ENCODE measurements at places on chromosomes 6 and 20.

GRCh38 chr6:126907996-126908395, 210.5 kb upstream of the RSPO3 start:
- H3K36me3 ChIP-seq = no peaks in the 10 kb centered on the region
- H3K27ac ChIP-seq = no peak overlapping the region
- no peaks in the 10 kb centered on the region for H3K4me1 ChIP-seq
- H3K27me3 ChIP-seq = no peaks in the 10 kb centered on the region

- no peak overlapping the region for H3K27ac ChIP-seq
- no peak overlapping the region for H3K4me3 ChIP-seq
- no peaks in the 10 kb centered on the region for H3K36me3 ChIP-seq
- no peak for DNase-seq
- no peaks in the 10 kb centered on the region for H3K27me3 ChIP-seq
- H3K4me1 ChIP-seq = peaks cover 8% of the 10 kb centered on the region
Measured at GRCh38 chr6:25083784-25084507, 148.2 kb upstream of the RIPOR2 start.

- H3K4me3 ChIP-seq = no peak overlapping the region
- H3K4me1 ChIP-seq = no peaks in the 10 kb centered on the region
- no peaks in the 10 kb centered on the region for H3K36me3 ChIP-seq
- no peaks in the 10 kb centered on the region for H3K27me3 ChIP-seq
- H3K27ac ChIP-seq = no peak overlapping the region
- no peak for DNase-seq
Measured at GRCh38 chr6:14974792-14975470, 270.9 kb upstream of the JARID2 start.

DNA sequence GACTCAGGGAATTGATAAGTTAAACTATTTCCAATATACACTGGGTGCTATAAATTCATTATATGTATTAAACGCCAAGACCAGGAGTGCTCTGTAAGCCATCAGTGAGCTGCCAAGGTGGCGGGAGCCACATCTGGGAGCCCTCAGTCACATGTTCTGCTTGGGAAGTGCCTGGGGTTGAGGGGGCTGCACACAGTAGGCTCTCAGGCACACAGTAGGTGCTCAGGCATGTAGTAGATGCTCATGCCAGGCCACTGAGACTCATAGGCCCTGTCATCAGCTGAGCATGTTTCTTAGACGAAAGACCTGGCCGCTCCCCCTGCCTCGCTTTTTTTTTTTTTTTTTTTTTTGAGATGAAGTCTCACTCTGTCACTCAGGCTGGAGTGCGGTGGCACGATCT, 83.3 kb upstream of the BHLHE23 start:
- H3K27ac ChIP-seq = no peak overlapping the region
- no peak overlapping the region for H3K4me3 ChIP-seq
- H3K27me3 ChIP-seq = peaks cover 8% of the 10 kb centered on the region
- H3K36me3 ChIP-seq = no peaks in the 10 kb centered on the region
- no peak for DNase-seq
- no peaks in the 10 kb centered on the region for H3K4me1 ChIP-seq

DNA sequence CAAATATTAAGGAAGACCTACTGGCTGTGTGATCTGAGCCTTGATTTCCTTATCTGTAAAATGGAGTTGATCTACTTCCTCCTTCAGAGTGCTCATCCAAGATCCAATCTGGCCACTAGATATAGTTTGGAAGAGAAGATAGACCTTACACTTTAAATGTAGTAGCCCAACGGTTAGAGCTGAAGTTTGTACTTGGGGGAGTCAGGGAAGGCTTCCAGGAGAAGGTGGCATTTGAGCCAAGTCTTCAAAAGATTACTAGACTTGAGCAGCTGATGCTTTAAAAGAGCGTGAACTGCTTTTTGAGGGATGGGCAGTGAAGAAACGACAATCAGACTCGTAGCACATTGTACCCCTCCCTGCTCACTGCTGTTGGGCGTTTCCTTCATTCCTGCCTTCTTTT, 3.6 kb downstream of the LBP start:
- H3K27me3 ChIP-seq = peaks cover 9% of the 10 kb centered on the region
- H3K36me3 ChIP-seq = no peaks in the 10 kb centered on the region
- no peak overlapping the region for H3K27ac ChIP-seq
- H3K4me1 ChIP-seq = peaks cover 6% of the 10 kb centered on the region
- no peak for DNase-seq

DNA sequence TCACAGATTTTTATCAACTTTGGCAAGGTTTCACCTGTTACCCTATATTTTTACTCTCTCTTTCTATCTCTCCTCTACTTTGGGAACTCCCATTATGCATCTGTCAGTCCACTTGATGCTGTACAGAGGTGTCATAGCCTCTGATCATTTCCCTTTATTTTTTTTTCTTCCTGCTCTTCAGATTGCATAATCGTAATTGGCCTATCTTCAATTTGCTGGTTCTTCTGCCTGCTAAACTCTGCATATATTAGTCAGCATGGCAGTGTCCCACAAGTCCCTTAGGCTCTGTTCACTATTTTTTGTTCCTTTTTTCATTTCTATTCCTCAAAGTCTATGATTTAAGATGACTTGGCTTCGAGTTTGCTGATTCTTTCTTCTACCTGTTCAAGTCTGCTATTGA, 44.7 kb upstream of the MICB start:
- H3K27ac ChIP-seq = no peak overlapping the region
- no peak overlapping the region for H3K4me3 ChIP-seq
- H3K4me1 ChIP-seq = no peaks in the 10 kb centered on the region
- DNase-seq = no peak
- no peaks in the 10 kb centered on the region for H3K36me3 ChIP-seq
- H3K27me3 ChIP-seq = peaks cover 21% of the 10 kb centered on the region

- peaks cover 11% of the 10 kb centered on the region for H3K4me1 ChIP-seq
- H3K4me3 ChIP-seq = no peak overlapping the region
- no peaks in the 10 kb centered on the region for H3K27me3 ChIP-seq
- no peak for DNase-seq
- no peaks in the 10 kb centered on the region for H3K36me3 ChIP-seq
Measured at GRCh38 chr20:60053125-60053817, 95.0 kb downstream of the CDH26 start.

GRCh38 chr6:131132360-131132759, 2.9 kb upstream of the AKAP7 start:
- no peaks in the 10 kb centered on the region for H3K4me1 ChIP-seq
- no peak overlapping the region for H3K4me3 ChIP-seq
- DNase-seq = no peak
- no peaks in the 10 kb centered on the region for H3K27me3 ChIP-seq

GRCh38 chr6:15672818-15673217, 10.0 kb upstream of the DTNBP1 start:
- no peaks in the 10 kb centered on the region for H3K36me3 ChIP-seq
- no peak for DNase-seq
- H3K27me3 ChIP-seq = peaks cover 33% of the 10 kb centered on the region
- H3K4me3 ChIP-seq = no peak overlapping the region
- H3K27ac ChIP-seq = no peak overlapping the region

- no peaks in the 10 kb centered on the region for H3K4me1 ChIP-seq
- H3K27ac ChIP-seq = no peak overlapping the region
- peak; percentile 38 for DNase-seq
- no peaks in the 10 kb centered on the region for H3K36me3 ChIP-seq
Measured at GRCh38 chr20:23305098-23305497, 45.5 kb upstream of the NXT1 start.

GRCh38 chr20:45826381-45827019, 612 bp downstream of the TNNC2 start:
- no peak overlapping the region for H3K27ac ChIP-seq
- no peak overlapping the region for H3K4me3 ChIP-seq
- no peaks in the 10 kb centered on the region for H3K36me3 ChIP-seq
- H3K27me3 ChIP-seq = no peaks in the 10 kb centered on the region

GRCh38 chr6:10613077-10613476, 81.3 kb downstream of the C6orf52 start:
- H3K4me1 ChIP-seq = no peaks in the 10 kb centered on the region
- no peak overlapping the region for H3K4me3 ChIP-seq
- no peaks in the 10 kb centered on the region for H3K36me3 ChIP-seq
- no peaks in the 10 kb centered on the region for H3K27me3 ChIP-seq

DNA sequence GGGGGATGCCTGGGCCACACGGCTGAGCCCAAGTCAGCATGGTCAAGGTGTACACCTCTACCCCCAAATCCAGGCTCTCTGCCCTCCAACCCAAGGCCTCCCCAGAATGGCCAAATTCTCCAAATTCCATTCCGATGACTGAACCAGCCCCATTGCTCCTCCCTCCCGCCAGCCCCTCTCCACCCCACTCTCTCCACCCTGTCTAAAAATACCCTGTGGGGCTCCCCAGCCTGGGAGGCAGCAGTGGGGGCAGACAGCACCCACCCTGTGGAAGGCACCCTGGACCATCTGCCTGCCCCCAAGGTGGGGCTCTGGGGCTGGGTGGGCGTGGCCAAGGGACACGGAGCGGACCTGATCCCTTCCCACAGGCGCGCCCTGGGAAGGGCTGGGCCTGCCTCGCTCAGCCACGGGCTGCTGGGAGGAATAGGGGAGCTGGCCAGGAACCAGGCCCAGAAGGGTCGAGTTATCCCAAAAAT, 11.4 kb downstream of the TEAD3 start:
- H3K4me3 ChIP-seq = no peak overlapping the region
- H3K27me3 ChIP-seq = no peaks in the 10 kb centered on the region
- peak; percentile 47 for DNase-seq
- H3K36me3 ChIP-seq = peaks cover 10% of the 10 kb centered on the region

GRCh38 chr6:129032602-129033001, 149.7 kb downstream of the LAMA2 start:
- no peak for DNase-seq
- no peak overlapping the region for H3K4me3 ChIP-seq
- no peaks in the 10 kb centered on the region for H3K36me3 ChIP-seq
- H3K4me1 ChIP-seq = no peaks in the 10 kb centered on the region
- no peak overlapping the region for H3K27ac ChIP-seq

DNA sequence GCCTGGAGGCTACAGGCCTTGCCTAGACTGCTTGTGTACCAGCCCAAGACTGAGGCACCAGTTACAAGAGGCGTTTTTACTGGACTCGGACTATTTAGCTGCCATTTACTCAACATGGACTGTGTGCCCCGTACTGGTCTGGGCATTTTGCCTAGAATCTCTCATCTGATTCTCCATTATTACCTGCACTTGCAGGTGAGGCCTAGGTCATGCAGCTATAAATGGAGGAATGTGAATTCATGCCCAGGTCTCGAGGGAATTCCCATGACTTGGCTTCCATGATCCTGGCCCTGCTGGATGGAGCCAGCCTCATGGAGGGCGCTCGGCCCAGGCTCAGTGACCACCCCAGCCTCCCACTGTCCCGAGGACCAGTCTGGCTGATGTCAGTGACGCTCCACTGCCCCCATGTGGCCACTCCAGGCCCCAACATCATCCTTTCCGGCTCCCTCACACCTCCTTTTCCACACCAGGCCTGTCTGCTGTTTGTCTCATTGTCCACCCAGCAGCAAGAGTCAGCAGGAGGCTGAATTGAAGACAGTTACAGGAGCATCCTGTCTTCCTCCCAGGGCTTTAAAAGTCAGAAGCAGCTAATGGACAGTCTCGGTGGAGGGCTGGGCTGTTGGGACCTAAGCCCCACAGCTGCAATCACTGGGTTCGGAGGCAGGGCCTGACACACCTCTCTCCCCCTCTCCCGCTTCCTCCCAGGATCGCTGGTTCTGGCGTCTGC, 8.7 kb downstream of the MMP24OS start:
- H3K27me3 ChIP-seq = no peaks in the 10 kb centered on the region
- no peaks in the 10 kb centered on the region for H3K36me3 ChIP-seq
- DNase-seq = peak; percentile 29
- no peaks in the 10 kb centered on the region for H3K4me1 ChIP-seq

DNA sequence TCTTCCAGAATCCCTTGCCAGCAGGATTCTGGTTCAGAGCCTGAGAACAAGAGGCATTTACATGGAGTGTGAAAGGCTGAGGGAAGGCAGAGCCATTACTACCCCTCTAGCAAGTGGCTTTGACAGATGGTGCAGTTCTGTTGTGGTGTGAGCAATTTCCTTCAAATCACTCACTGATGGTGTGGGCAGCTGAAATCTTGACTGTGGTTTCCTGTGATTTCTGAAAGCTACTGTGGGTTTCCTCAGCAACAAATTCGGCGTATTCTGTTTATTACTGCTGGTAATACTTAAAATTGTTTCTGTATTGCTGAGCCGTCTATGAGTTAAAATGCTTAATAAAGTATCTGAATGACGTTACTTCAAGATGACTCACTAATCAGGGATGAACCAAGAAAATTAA, 181.5 kb upstream of the TCF21 start:
- peaks cover 25% of the 10 kb centered on the region for H3K4me1 ChIP-seq
- H3K27me3 ChIP-seq = no peaks in the 10 kb centered on the region
- H3K4me3 ChIP-seq = no peak overlapping the region
- H3K36me3 ChIP-seq = no peaks in the 10 kb centered on the region

GRCh38 chr6:83597511-83597910, 85.2 kb downstream of the PRSS35 start:
- no peak overlapping the region for H3K4me3 ChIP-seq
- H3K27ac ChIP-seq = no peak overlapping the region
- H3K4me1 ChIP-seq = no peaks in the 10 kb centered on the region
- no peak for DNase-seq
- no peaks in the 10 kb centered on the region for H3K27me3 ChIP-seq
- H3K36me3 ChIP-seq = no peaks in the 10 kb centered on the region

DNA sequence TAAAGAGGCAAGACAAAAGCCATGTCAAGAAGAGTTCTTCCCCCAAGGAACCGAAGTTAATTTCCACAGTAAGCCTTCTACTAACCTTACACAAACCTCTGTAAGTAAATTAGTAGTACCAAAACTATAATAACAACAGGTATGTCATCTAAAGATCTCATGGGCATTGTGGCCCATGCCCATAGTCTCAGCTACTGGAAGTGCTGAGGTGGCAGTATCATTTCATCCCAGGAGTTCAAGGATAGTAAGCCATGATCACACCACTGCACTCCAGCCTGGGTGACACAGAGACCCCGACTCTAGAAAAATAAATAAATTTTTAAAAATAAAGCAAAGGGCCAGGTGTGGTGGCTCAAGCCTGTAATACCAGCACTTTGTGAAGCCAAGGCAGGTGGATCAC, 29.2 kb downstream of the MDN1 start:
- no peak overlapping the region for H3K4me3 ChIP-seq
- no peak overlapping the region for H3K27ac ChIP-seq
- DNase-seq = no peak
- peaks cover 19% of the 10 kb centered on the region for H3K36me3 ChIP-seq

GRCh38 chr20:64077876-64078551, 1.3 kb downstream of the RGS19 start:
- peaks cover 8% of the 10 kb centered on the region for H3K4me1 ChIP-seq
- peaks cover 3% of the 10 kb centered on the region for H3K27me3 ChIP-seq
- H3K27ac ChIP-seq = no peak overlapping the region
- no peak overlapping the region for H3K4me3 ChIP-seq

- H3K4me1 ChIP-seq = no peaks in the 10 kb centered on the region
- no peak for DNase-seq
- H3K4me3 ChIP-seq = no peak overlapping the region
- no peaks in the 10 kb centered on the region for H3K36me3 ChIP-seq
- H3K27me3 ChIP-seq = no peaks in the 10 kb centered on the region
- no peak overlapping the region for H3K27ac ChIP-seq
Measured at GRCh38 chr6:30935018-30935417, 3.0 kb upstream of the SFTA2 start.

GRCh38 chr20:49768204-49769047, 44.2 kb upstream of the SLC9A8 start:
- DNase-seq = peak; percentile 90
- peaks cover 16% of the 10 kb centered on the region for H3K4me1 ChIP-seq
- H3K27me3 ChIP-seq = no peaks in the 10 kb centered on the region
- H3K4me3 ChIP-seq = no peak overlapping the region
